ENCODE measurements at places on chromosomes 5 and 9.

GRCh38 chr5:169173372-169173771 lies 127.6 kb downstream of the SLIT3 start:
- DNase-seq: no peak

GRCh38 chr5:69493396-69494133 lies 975 bp downstream of the OCLN start:
- DNase-seq: peak; percentile 29

GRCh38 chr9:19471737-19472648 lies 63.2 kb downstream of the ACER2 start:
- DNase-seq: peak; percentile 67

DNA sequence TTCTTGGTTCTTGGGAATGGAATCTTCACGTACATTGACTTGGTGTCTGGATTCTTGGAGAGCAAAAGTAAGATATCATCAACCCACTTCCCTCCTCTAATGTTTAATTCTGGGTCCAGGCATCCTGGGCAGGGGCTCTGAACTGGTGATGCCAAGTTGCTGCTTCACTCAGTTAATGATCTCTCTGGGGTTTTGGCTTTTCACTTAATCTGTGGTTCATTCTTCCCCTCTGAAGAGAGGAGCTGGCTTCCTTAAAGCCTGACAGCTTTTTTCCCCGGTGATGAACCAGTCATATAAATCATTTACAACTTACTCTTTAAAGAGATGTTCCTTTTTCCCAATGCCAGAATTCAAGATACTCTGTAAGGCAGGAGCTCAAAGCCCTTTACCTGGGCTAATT lies 65.9 kb downstream of the ARHGAP26 start:
- no peak for DNase-seq

DNA sequence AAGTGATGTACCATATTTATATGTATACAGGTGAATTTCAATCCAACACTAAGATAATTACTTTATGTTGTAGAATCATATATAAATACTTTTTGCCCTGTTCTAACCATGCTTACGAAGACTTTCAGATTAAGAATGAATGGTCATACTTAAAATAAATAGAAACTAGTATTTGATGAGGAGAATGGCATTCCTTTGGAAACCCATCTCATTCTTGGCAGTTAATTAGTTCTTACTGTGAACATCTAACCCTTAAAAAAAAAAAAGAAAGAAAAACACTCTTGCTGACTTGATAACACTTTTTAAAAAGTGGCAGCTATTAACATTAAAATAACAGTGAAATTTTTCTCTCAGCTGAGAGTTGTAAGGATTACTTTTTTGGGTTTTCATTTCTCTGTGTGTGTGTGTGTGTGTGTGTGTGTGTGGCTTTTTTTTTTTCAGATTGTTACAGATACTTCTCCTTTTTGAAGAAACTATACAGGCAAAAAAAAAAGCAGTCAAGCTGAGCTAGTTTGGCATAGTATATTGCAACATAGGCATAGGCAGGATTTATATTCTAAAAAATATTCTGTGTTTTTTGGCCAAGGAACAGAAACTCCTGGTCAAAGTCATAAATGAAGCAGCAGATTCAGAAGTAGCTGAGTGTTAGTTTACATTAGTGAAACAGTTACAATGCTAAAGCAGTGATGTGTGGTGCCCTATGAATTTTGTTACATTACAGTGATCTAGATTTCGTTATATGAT lies 163.5 kb downstream of the CD180 start:
- no peak for DNase-seq

DNA sequence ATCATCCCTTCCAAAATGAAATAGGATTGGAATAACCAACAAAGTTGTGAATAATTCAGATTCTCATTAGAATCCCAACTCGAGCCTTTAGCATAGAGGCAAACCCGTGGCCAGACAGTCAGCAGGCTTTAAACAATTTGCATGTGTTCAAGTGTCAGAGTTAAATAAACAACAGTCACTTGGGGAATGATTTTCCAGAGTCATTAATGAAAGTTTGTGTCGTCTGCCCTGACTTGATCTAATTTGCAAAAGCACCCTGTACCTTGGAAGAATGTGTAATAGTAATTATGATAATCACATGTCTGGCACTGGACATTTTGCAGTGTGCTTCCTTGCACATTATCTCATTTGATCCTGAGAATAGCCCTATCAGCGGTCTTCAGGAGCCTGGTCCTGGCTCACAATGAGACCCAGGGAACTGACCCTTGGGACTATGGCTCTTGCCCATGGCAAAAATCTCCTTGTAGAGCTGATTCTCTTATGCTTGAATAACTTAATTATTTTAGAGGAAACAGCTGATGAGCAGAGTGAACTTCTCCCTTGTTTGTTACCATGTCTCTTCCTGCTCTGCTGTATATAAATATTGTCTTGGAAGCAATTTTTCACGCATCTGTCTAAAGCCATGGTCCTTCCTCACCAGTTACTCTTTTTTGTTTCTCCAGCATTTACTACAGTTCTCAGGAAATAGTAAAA lies 272.7 kb downstream of the NR3C1 start:
- DNase-seq: no peak

GRCh38 chr9:136259517-136259813 lies 13.9 kb upstream of the QSOX2 start:
- DNase-seq: no peak

GRCh38 chr5:100902440-100903038 lies 543 bp downstream of the ST8SIA4 start:
- DNase-seq: peak; percentile 33

DNA sequence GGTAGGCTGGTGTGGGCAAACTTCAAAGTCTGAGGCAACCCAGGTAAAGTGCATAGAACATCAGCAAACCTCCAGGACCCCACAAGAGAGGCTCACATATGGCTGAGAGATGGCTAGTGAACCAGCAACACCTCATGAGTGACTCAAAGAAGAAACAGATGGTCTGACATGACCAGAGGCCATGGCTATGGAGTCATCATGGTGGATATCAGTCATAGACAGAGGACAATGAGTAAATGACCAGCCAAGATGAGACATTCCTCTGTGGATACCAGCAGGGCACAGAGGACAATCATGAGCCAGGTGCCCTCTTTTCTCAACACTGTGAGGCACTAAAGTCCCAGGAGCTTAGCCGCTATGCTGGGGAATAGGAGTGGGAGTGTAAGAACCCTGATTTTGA lies 180.8 kb downstream of the RASEF start:
- DNase-seq: no peak
